ENCODE measurements at places on chromosomes 6 and 20.

GRCh38 chr6:53699462-53699861, 33.9 kb upstream of the KLHL31 start:
- DNase-seq, result peak; percentile 59

GRCh38 chr20:49896204-49896603, 19.1 kb downstream of the SPATA2 start:
- DNase-seq, result no peak

- no peak for DNase-seq
Observed at GRCh38 chr20:23116311-23117089, 30.4 kb upstream of the CD93 start.

- DNase-seq, result peak; percentile 99
Observed at GRCh38 chr20:50724851-50725723, 6.3 kb upstream of the PARD6B start.

DNA sequence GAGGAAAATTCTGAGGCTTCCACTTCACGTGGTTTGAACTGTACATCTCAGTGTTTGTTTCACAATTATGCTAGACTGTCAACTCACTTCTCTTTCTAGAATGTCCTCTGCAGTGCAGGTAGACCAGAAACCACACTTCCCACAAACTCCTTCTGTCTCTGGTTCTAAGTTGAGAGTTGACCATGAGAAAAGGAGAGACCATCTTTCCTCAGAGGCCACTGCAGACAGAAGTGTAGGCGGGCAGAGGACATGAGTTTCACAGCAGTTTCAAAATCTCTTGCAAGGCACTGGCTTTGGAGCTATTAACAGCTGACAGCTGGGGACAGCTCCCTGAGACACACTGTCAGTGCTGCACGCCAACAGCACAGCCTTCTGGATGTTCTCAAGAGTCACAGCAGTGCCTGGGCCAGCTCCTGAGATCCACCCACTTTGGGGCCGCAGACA, 55.4 kb upstream of the MOXD1 start:
- no peak for DNase-seq

GRCh38 chr6:72890671-72891070, 268.8 kb downstream of the KCNQ5 start:
- DNase-seq, result no peak

DNA sequence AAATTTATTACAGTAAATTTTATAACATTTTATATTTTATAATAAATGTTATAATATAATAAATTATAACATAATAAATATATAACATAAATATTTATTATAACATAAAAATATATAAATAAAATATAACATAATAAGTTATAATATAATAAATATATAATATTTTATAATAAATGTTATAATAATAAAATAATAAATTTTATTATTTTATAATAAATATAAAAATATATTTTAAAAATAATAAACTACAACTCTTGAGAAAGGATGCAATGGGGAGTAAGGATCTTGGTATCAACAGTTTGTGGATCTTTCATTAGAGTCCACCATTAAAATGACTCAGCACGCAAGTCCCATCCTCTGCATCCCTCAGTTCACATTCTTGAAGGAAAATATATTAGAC, 312.6 kb downstream of the MEI4 start:
- DNase-seq, result no peak

- no peak for DNase-seq
Observed at GRCh38 chr20:20009784-20010253, 7.3 kb upstream of the NAA20 start.

DNA sequence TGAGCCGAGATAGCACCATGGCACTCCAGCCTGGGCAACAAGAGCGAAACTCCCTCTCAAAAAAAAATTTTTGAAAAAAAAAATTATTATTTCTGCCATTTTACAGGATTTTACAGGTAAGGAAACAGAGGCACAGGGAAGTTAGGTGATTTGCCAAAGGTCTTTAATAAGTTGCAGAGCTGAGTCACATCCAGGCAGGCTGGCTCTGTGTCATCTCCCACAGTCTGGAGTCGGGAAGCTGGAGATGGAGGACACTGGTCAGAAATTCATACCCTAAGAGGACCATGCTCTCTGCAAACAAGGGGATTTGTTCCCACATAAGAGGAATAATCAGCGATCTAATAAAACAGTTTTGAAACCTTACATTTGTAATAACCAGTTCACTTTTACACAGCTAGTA, 24.1 kb downstream of the HECA start:
- no peak for DNase-seq

- no peak for DNase-seq
Observed at GRCh38 chr6:6407071-6407741, 86.7 kb upstream of the F13A1 start.

DNA sequence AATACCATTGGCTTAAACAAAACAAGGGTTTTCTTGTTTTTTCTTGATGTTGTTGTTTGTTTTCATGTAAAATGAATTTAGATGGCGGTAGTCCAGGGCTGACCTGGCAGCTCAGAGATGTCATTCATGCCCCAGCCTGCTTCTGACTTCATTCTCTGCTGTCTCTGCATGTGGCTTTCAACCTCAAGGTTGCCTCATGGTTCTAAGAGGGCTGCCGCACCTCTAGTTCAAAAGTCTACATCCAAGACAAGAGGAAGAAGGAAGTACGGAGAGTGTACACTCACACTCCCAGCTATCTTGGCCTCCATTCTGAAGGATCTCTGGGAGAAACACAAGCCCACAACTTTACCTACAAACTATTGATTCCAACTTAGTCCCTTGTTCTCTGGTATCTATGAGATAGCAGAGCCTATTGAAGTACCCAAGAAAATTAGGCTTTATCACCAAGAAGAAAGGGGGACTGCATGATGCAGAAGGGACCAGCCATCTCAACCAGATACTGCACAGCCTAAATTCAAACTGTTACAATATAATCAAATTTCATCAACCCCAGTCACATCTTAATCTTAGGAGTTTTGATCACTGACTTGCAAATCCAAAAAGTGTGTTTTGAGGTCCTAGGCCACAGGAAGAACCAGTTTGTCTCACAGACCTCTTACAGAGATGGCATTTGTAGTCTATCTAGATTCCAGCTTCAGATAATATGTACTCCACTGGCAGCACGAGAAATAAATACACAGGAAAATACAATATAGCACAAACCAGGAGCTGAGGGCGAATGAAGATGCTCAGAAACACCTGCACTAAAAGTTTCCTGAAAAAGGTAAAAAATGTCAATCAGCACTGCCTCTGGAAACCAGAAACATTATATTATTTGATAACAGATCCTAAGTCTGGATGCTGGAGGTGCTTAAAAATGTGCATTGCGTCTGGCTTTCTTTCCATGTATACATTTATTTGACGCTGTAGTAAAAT, 866 bp upstream of the BTN3A3 start:
- DNase-seq, result no peak

- DNase-seq, result no peak
Observed at GRCh38 chr20:37522260-37523011, 1.4 kb downstream of the NNAT start.

DNA sequence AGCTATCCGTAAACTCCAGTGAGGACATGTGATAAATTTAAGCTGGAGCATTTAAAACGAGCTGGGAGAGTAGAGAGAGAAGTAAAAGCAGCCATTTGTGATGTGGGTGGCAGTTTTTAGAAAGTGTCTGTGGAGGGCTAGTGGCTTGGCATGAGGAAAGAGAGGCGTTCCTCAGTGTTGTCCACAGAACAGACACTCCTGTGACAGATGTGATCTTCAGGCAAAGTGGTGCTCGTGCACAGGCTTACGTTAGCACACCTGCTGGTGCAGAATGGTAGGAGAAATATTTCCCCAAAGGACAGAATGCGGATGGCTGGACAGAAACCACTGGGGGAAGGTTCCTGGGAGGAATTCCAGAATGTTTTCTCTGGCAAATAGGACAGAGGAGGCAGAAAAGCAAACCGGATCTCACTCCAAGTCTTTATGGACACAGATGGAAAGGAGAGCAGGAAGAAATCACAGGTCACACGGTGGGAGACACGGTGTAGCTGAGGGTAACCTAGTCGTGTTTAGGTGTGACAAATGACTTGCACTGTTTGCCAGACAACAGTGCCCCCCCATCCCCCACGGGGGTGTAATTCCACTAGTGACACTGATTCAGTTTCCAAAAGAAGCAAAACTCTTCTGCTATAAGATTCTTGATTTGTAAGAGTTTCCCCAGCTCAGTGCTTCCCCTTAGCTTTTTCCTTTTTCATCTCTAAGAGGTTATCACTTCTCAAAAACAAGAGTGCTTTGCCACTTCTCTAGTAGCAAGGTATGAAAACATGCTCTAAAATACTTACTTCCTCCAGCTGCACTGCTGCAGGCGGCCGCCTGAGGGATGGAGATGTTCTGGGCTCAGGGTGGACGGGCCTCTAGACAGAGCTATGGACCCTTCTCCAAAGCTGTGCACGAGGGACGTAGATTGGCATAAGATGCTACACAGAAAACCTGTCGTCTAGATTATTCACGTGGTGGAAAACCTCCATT, 293.2 kb downstream of the QKI start:
- no peak for DNase-seq

DNA sequence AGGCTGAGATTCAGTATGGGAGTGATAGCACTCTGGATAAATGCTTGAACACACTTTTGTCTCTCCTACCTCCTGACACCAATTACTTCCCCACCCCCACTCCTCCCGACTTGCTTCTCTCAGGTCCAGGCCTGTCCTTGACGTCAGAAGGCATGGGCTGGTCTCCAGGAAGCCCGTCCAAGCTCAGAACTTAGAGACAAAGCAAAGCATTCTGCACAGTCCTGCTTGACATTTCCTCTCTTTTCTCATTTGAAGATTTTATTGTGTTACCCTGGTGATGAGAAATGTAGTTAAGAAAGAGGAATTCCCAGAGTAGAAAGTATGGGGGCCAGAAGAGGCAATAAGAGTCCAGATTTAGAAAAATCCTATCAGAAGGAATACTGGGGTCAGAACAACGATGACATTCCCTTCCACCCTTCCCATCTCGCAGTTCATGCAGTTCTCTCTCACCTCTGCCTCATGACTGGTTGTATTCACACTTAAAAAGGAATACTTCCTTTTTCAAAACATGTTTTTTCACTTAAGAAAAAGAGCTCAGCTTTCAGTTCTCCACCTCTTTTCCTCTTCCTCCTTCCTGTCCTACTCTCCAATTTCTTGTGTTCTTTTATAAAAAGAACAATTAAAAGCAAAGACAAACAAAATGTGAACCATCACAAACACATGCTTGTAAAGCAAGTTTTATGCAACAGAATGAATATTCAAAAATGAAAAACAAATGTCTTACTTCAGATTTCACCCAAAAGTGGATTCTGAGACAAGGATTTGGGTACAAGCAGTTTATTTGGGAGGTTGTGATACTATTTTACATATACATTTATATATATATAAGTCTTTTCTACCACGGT, 18.5 kb upstream of the FAM184A start:
- DNase-seq, result peak; percentile 33

DNA sequence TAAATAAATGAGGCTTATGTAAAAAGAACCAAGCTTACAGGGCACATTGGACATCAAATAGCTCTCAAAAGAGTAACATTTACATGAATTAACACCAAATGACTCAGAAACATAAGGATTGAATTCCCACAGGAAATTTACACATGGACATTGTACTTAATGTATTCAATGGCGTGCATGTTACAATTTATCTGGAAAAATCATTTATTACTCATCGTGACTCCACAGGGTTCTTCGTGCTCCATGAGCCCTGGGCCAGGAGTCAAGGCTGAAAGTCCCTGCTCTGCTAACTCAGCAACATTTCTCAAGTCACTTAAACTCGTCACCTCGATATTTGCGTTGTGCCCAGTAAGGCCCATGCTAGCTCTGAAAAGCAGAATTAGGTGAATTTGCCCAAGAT, 158.5 kb downstream of the PHACTR1 start:
- DNase-seq, result no peak

DNA sequence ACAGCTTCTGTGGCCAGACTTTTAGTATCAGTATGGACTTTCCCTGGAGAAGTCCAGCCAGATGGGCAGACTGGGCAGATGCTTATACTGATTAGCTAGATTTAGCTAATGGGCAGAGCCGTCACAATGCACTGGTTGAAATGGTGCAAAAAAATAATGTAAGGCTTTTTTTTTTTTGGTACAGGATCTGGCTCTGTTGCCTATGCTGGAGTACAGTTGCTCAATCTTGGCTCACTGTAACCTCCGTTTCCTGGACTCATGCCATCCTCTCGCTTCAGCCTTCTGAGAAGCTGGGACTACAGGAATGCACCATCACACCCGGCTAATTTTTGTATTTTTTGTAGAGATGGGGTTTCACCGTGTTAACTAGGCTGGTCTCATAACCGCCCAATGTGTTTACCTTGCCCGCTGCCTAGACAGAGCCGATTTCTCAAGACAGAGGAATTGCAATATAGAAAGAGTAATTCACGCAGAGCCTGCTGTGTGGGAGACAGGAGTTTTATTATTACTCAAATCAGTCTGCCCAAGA, 16.4 kb upstream of the KIFC1 start:
- peak; percentile 69 for DNase-seq

DNA sequence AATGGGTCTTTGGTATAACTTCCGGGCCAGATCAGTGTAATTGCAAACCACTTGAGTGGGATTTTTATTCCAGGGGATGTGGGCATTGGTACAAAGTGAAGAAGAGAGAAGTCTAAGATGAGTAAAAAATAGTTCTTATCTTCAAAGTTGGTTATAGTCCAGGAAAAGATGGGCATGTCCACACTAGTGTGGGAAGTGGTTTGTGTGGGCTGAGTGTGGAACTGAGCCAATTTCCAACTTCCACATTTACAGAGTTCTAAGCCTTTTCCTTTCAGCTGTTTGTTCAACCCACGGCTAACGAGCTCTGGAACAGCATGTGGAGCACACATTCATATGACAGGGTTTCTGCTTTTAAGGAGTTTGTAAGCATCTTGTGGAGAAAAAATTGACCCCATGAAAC, 72.3 kb upstream of the IFNGR1 start:
- DNase-seq, result no peak

DNA sequence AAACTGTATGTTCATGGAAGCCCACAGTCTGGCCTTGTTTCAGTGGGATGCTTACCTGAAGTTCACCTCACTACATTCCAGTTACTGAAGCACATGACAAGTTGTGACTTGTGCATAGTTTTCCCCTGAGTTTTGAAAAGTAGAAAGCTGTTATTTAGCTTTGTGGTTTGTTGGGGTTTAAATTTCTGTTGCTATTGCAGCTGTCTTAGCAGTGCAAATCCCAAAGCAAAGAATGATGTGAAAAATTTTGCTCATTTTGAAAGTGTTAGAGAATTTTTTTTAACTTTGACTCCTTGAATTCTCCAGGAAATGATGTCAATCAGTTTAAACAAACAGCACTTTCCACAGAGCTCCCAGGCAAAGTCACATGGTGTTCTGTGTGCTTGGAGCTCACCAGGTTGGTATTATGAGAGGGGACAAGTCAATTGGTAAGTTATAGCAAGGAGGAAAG, 268.4 kb downstream of the ADGRG6 start:
- DNase-seq, result peak; percentile 68

GRCh38 chr6:21381331-21381963, 212.1 kb upstream of the SOX4 start:
- no peak for DNase-seq

DNA sequence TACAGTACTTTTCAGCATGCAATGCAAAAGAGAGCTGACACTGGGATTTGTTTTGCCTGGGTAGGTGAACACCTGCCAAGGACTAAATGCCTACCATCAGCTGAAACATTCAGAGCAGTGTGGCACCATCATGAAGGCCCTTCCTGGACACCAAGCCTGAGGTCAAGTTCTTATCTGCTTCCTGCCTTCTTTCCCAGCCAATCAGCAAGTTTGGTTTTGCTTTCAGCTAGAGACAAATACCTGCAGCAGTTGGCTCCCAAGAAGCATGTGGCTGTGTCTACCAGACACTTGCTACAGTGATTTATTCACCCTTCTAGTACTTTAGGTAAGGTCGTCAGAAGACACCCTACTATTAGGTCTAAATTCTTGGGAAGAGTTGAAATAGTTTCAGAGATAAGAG, 112.8 kb downstream of the TBX18 start:
- no peak for DNase-seq

Data from retinal pigment epithelial cell (primary cell).